ENCODE measurements at places on chromosomes 16 and 17. TPM values are rescaled to one million over a fixed set of nuclear protein-coding genes. Genes with fewer than 3 reads are reported as not detected.

The C17orf50 gene
- total RNA-seq = not detected

The ARHGDIA gene
- 276 TPM for total RNA-seq

The CACNG1 gene
- not detected for total RNA-seq

The KCNH4 gene
- not detected for total RNA-seq

The MT1A gene
- not detected for total RNA-seq

GRCh38 chr16:89350701-89351380, 133.3 kb downstream of the ZNF778 start:
- no peak for DNase-seq

GRCh38 chr17:14622615-14623101, 321.8 kb downstream of the HS3ST3B1 start:
- DNase-seq = no peak

DNA sequence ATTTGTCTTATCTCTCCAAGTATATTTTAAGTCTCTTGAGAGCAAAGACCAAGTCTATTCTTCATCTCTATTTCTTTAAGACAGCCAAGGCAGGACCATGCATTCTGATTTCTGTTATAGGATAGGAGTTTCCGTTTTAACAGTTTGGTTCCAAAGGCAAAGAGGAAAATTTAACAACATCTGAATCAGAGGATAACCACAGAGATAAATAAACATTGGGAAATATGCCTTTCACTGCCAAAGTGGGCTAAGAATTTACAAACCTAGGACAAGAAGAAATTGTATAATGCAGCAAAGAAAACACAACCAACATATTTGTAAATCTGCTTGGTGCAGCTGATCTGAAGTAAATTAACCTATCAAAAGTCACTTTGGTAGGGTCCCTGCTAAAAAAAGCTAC, 37.7 kb downstream of the USP32 start:
- DNase-seq = no peak

GRCh38 chr17:79520167-79521165, 90.4 kb downstream of the RBFOX3 start:
- DNase-seq = no peak

DNA sequence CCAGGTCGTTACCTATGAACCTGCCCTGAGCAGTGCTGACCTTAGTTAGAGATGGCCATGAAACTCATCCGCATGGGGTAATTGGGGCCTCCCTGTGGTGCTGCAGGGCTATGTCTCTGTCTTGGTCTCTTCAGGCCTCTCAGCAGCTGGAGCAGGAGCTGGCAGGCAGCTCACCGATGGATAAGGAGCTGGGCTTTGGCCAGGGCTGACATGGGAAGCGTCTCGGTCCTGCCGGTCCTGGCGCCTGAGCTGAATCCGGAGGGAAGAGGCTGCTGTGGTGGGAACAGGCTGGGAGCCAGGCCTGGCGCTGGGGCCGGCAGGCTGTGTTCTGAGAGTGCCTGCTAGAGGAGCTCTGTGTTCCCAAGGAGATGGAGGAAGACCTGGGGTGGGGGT, 10.1 kb downstream of the IL32 start:
- DNase-seq = no peak

- no peak for DNase-seq
These were observed 189.7 kb upstream of the ZFHX3 start for GRCh38 chr16:73237601-73238000.

GRCh38 chr16:60230666-60231065, 1496.5 kb upstream of the GOT2 start:
- DNase-seq = no peak

GRCh38 chr17:40312893-40313667, 4.1 kb downstream of the RARA start:
- DNase-seq = no peak

DNA sequence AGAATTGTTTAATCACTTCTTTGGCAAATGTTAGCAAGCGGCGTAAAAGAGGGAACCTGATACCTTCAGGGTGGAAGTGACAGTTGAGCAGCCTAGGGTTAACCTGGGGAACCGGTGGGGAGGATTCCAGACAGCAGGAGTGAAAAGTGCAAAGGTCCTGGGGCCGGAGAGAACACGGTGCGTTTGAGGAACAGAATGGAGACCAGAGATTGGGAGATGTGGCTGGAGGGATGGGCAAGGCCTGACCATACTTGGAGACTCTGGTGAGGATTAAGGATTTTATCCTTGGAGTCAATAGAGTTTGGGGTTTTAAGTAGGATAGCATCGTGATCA, 2.3 kb upstream of the ZNF500 start:
- no peak for DNase-seq

DNA sequence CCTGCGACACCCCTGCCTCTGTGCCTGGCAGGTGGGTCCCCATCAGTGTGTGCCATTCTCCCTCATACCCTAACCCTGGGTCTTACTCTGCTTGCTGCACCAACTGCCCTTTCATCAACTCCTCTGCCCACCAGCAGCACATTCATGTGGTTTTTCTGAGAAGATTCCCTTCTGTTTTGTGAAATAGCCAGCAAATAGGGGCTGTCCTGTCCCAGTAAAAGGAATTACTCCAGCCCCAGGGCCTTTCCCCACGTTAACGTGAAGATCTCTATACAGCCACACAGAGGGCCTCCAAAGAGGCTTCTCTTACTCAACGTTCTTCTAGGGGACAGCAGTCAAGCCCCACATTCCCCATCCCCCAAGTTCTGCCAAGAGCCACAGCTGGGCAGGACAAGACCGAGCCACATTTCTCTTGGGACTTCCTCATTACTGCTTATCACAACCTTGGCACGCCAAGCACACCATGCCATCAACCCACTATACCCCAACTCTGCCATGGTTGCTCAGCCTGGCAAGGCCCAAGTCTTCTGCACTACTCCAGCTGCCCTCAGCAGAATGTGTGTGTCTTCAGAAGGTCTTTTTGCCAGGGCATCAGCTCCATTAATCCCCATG, 18.7 kb upstream of the CCL2 start:
- DNase-seq = no peak

- DNase-seq = no peak
These were observed 7.0 kb upstream of the ZFHX3 start for GRCh38 chr16:73054813-73055482.

- no peak for DNase-seq
These were observed 75.8 kb upstream of the RPH3AL start for GRCh38 chr17:428414-428813.

GRCh38 chr16:73996624-73997339, 299.8 kb upstream of the PSMD7 start:
- DNase-seq = no peak

DNA sequence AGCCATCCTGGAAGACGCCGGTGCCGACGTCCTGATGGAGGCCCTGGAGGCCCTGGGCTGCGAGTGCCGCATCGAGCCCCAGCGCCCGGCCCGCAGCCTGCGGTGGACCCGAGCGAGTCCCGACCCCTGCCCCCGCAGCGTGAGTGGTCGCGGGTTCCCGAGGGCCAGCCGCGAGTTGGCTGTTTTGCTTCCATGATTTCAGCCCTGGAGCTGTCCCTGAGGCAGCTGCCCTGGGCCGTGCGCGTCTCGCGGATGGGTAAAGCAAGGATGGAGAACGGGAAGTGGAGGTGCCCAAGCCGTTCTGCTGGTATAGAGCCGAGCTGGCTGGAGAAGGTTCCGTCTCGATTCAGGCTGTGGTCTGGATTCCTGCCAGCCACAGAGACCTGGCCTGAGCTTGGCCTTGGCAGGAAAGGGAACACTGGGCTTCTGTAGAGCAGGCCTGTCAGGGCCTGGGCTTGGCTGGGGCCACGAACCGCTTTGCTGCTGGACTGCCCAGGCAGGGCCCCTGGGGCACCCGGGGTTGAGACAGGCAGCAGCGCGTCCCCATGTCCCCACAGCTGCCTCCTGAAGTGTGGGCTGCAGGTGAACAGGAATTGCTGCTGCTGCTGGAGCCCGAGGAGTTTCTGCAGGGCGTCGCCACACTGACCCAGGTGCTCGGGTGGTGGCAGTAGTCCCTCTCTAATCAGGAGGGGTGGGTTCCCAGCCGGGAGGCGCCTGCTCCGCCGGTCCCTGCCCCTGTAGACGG, 941 bp upstream of the MRPS34 start:
- DNase-seq = no peak

Data from SJSA1 (cell line).